ENCODE measurements at places on chromosomes 13 and 19. TPM values are rescaled to one million over a fixed set of nuclear protein-coding genes. Genes with fewer than 3 reads are reported as not detected.
A peak's percentile ranks its signal among the peaks of the same experiment; 100 is the strongest.

- H3K4me1 ChIP-seq = no peaks in the 10 kb centered on the region
- no peak overlapping the region for H3K4me3 ChIP-seq
- no peak for DNase-seq
- H3K27ac ChIP-seq = no peak overlapping the region
- H3K36me3 ChIP-seq = no peaks in the 10 kb centered on the region
- peaks cover 37% of the 10 kb centered on the region for H3K27me3 ChIP-seq
These were observed 11.5 kb upstream of the OXGR1 start for GRCh38 chr13:97005625-97006262.

GRCh38 chr19:33394723-33395560 is 21.4 kb downstream of the CEBPG start:
- no peak overlapping the region for H3K4me3 ChIP-seq
- H3K36me3 ChIP-seq = no peaks in the 10 kb centered on the region
- no peaks in the 10 kb centered on the region for H3K27me3 ChIP-seq
- H3K27ac ChIP-seq = no peak overlapping the region

- no peak overlapping the region for H3K4me3 ChIP-seq
- no peak overlapping the region for H3K27ac ChIP-seq
- H3K36me3 ChIP-seq = no peaks in the 10 kb centered on the region
- no peak for DNase-seq
- H3K27me3 ChIP-seq = no peaks in the 10 kb centered on the region
These were observed 334 bp upstream of the ANGPTL6 start for GRCh38 chr19:10102787-10103236.

DNA sequence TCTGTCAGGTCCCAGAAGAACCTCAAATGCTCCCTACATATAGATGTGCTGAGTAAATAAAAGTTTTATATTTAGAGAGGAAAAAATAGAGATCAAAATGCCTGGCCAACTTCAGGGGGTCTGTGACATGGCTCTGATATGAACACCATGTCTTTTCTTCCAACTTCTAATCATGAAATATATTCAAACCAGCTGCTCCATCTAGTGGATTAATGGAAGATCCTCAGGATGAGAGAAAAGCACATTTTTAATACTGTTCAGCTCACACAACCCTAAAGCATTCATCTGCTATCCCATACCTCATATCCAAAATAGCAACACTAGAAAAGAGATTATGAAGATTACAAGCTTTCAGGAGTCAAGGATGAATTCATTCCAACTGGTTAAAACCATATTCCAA is 56.0 kb upstream of the DOCK9 start:
- DNase-seq = peak; percentile 33
- no peaks in the 10 kb centered on the region for H3K36me3 ChIP-seq
- H3K27me3 ChIP-seq = no peaks in the 10 kb centered on the region
- H3K4me1 ChIP-seq = no peaks in the 10 kb centered on the region
- H3K4me3 ChIP-seq = no peak overlapping the region
- H3K27ac ChIP-seq = no peak overlapping the region

The CCL25 gene
- total RNA-seq = 1.2 TPM

The FUZ gene
- 24.6 TPM for total RNA-seq

GRCh38 chr13:31200637-31200971 is 829 bp downstream of the B3GLCT start:
- H3K4me3 ChIP-seq = peak overlapping the region; percentile 81
- H3K27ac ChIP-seq = no peak overlapping the region
- no peaks in the 10 kb centered on the region for H3K36me3 ChIP-seq
- peaks cover 18% of the 10 kb centered on the region for H3K4me1 ChIP-seq

DNA sequence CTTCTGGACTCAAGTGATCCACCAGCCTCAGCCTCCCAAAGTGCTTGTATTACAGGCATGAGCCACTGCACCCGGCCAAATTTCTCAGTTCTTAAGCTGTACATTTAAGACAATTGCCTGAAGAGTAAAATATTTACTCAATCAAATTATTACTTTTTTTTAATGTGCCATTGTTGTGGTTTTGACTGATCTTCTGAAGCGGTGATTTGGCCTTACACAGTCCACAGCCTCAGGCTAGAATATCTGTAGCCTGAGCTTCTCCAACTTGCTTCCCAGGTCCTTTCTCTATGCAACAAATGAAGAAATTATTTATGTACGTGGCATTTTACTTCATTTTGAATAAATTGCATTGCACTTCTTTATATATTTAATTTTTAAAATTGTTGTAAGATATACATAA is 281.3 kb downstream of the KLF5 start:
- no peaks in the 10 kb centered on the region for H3K36me3 ChIP-seq
- H3K4me1 ChIP-seq = no peaks in the 10 kb centered on the region
- DNase-seq = no peak
- no peaks in the 10 kb centered on the region for H3K27me3 ChIP-seq
- no peak overlapping the region for H3K4me3 ChIP-seq
- H3K27ac ChIP-seq = no peak overlapping the region

DNA sequence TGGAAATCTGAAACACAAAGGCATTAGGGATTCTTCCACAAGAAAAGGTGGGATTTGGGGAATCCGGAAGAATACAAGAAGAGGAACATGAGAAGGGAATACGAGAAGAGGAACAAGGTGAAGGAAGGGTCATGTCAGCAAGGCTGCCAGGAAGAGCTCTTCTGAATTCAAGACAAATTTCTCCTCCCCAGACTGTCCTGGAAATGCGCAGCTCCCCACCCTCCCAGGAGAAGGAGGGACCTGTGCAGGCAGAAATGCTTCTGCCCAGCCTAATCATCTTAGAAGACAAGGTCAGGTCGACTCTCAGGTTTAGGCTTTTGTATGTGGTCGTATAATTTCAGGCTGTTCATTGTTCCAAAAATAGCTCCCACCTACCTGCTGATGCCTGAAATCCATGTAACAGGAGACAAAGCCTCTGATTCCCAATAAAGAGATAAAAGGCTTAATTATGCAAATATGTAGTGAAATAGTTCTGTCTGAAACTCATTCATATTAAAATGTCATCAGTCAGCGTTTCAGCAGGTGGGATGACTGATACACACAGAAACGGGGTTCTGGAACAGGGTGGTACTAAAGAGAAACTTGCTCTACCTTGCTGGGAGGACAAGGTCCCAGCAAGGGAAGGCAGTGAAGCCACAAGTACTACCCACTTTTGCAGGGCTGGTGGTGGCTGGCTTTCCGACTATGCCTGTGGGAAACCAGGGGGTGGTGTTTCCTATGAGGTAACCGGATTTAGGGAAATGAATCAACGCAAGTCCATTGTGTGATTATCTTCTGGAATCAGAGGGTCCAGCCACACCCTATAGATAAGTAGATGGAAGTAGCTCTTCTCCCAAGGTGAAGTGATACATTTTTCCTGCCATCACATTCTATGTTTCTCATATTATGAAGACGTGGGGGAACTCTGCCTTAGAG is 76.1 kb downstream of the KL start:
- no peaks in the 10 kb centered on the region for H3K36me3 ChIP-seq
- H3K27ac ChIP-seq = no peak overlapping the region
- H3K4me1 ChIP-seq = no peaks in the 10 kb centered on the region
- no peak overlapping the region for H3K4me3 ChIP-seq
- no peak for DNase-seq

DNA sequence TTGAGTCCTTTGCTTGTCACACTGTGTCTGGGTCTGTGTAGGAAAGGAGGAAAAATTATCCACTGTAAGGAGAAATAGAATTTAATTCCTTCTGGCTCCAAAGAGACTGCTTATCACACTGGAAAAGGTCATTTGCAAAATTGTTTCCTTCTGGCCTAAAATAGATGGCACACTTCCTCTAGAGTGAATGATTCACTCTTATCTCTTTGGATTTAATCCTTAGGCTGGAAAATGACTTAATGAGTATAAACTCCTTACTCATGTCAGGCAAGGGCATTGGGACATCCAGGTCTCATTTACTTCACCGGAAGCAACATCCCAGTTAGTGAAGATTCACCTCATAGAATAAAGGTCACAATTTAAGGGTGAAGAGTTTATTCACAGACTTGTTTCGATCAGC is 293.6 kb downstream of the OXGR1 start:
- H3K27me3 ChIP-seq = no peaks in the 10 kb centered on the region
- no peaks in the 10 kb centered on the region for H3K4me1 ChIP-seq
- DNase-seq = no peak
- no peak overlapping the region for H3K27ac ChIP-seq

- H3K27me3 ChIP-seq = peaks cover 98% of the 10 kb centered on the region
- H3K4me3 ChIP-seq = peak overlapping the region; percentile 78
- H3K4me1 ChIP-seq = peaks cover 25% of the 10 kb centered on the region
- DNase-seq = peak; percentile 85
These were observed 109.5 kb downstream of the KCNRG start for GRCh38 chr13:50124536-50125303.

DNA sequence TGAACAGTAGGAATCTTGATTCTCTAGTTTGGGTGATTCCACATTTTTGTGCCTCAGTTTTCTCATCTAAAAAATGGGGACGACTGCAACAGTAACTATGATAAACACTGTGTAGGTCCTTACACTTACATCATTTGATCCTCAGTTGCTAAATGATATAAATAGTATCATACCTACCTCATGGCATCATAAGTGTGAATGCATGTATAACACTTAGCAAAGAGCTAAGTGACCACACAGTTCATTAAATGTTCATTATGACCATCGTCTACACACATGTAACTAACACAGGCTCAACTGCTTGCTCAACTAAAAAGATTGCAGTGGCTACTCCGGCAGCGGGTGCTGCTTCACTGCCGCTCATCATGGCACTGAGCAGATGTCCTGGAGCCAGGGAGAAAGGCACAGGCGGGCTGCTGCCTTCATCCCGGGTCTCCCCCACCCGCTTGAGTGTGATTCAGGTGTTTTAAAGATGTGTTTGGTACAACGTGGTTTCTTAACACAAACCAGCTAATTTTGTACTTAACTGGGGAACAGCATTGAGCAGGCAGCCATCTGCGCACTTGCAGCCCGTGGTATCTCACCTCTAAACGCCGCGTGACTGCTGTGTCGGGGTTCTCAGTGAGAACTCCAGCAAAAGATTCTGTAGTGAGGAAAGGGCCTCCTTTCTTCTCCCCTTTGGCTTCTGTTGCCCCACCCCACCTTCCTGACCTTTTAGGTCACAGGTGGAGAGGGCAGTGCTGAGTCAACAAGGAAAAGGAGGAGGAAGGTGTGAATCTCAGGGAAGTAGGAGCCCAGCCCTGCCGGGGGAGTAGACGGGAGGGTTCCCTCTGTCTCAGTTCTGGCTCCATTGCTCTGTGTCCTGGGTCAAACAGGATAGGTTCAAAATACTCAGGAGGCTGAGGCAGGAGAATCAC is 11.7 kb upstream of the ACTN4 start:
- no peak overlapping the region for H3K4me3 ChIP-seq
- H3K4me1 ChIP-seq = no peaks in the 10 kb centered on the region
- H3K27ac ChIP-seq = no peak overlapping the region
- no peak for DNase-seq

DNA sequence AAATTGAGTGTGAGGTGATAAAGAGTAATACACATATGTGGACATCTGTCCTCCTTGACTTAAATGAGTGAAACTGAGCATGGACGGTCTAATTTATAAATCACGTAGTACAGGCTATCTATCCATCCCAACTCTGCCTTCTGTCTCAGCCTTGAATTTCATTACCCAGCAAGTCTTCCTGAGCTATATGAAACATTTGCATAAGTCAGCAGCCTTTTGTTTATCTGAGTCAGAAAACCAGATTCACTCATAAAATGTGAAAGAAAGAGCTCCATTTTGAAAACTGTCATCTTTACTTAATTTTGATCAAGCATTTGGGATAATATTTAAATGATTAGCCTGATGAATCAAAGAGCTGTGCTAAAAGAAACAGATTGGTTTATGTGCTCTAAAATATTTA is 197.9 kb downstream of the LHFPL6 start:
- no peaks in the 10 kb centered on the region for H3K36me3 ChIP-seq
- DNase-seq = no peak
- H3K4me3 ChIP-seq = no peak overlapping the region
- no peaks in the 10 kb centered on the region for H3K27me3 ChIP-seq
- peaks cover 19% of the 10 kb centered on the region for H3K4me1 ChIP-seq
- no peak overlapping the region for H3K27ac ChIP-seq

DNA sequence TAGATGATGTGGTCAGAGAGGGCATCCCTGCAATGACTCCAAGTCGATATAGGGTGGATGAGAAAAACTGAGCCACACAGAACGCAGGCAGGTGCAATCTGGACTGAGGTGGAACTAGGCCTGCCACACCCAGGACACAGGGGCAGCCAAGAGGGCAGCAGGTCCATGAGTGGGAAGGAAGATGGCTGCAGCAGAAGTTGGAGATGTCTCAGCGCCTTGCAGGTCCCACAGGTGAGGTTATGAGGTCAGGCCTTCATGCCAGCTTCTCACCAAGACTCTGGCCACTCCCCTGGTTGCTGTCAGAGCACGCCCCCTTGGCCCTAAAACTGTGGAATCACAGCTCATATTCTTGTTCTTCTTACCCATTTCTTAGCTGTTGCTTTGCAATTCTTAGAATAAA is 147.7 kb upstream of the VSTM2B start:
- H3K4me3 ChIP-seq = no peak overlapping the region
- H3K27ac ChIP-seq = no peak overlapping the region
- no peak for DNase-seq
- no peaks in the 10 kb centered on the region for H3K27me3 ChIP-seq
- H3K36me3 ChIP-seq = no peaks in the 10 kb centered on the region

- DNase-seq = no peak
- H3K36me3 ChIP-seq = no peaks in the 10 kb centered on the region
- H3K27ac ChIP-seq = no peak overlapping the region
These were observed 3.3 kb downstream of the ZNF414 start for GRCh38 chr19:8510589-8511115.

The NCCRP1 gene
- 1.0 TPM for total RNA-seq

The ZNF525 gene
- 18.0 TPM for total RNA-seq

DNA sequence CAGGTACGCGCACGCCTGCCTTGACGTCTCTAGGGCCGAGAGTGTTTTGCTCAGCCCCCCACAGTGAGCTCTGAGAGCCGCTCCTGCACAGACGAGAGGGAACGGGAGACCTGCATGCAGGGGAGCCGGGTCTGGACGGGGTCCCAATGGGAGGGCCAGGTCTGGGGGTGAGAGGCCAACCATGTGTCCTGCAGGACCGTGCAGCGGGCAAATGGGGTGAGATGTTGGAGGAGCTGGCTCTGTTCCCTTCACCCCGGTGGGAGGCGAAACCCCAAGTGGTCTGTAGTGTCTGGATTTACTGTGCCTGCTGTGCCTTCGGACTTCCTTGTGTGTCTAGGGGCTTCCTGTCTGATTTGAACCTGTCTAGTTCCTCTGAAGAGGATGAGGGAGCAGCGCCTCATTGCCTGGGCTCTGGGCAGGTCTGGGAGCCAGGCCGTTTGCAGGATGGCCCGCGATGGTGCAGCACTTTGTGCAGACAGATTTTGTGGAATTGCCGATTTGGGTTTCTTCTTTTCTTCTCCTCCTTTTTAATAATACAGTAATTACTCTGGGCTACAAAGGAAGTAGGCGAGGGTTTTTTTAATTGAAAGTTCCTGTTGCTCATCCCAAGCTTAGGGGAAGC is 2.1 kb downstream of the CSNK1G2 start:
- peak overlapping the region; percentile 89 for H3K4me3 ChIP-seq
- H3K27me3 ChIP-seq = no peaks in the 10 kb centered on the region

The ZNF546 gene
- 8.2 TPM for total RNA-seq
